ENCODE measurements at places on chromosomes 6 and 20.
A peak's percentile ranks its signal among the peaks of the same experiment; 100 is the strongest.

DNA sequence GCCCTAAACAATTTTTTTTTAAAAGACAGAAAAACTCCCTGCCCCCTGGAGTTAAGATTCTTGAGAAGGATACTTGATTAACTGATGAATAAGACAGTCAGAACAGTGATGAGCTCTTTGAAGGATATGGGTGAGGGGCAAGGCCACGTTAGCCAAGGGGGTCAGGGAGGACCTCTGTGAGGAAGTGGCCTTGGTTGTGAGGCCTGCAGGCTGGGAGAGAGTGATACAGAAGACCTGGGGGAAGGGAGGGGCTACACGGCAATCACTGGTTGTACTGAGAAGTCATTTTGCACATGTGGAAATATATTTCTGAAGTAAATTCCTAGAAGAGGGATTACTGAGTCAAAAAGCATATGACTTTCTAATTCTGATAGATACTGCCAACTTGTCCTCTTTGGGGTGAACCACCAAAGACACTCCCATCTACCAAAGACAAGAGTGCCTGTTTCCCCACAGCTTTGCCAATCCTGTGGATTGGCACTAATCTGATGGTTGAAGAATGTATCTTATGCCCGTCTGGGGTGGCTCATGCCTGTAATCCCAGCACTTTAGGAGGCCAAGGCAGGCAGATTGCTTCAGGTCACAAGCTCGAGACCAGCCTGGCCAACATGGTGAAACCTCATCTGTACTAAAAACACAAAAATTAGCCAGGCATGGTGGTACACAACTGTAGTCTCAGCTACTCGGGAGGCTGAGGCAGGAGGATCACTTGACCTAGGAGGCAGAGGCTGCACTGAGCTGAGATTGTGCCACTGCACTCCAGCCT, 22.3 kb upstream of the BCAS4 start:
- DNase-seq = no peak

DNA sequence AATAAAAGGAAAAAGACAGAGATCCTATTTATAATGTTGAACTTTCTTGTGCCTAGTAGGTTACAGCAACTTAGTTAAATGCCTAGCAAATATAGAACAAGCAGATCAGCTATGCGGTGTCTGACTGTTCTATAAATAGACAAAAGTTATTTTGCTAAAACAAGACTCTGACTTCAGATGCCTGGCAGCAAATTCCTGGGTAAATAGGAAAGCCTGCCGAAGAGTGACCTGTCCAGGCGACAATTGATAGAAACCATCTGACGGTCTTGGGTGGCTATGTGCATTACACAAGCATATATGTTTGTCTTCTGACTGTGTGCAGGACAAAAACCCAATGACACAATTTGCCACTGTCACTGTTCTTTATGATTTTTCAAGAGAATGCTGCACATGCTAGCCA, 38.0 kb upstream of the PDE10A start:
- no peak for DNase-seq

DNA sequence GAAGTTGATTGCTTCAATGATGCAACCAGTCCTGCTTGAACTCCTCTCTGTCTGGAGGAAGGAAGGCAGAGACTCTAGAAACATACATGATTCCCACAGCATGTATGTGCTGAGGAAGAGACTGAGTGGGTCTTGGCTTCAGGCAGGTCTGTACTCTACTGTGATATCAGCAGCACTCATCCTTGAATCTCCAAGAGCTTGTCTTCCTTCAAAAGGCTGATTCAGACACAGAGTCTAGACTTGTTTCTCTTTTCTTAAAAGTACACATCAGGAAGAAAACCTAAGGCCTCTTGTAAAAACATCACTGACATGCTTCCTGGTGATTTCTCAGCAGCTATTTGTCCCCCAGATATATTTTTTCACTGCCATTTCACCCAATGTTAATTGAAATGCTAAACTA, 155.7 kb upstream of the HEY2 start:
- no peak for DNase-seq

GRCh38 chr6:78631976-78632375, 235.4 kb upstream of the IRAK1BP1 start:
- DNase-seq = no peak

GRCh38 chr6:5300206-5300764, 39.0 kb downstream of the FARS2 start:
- no peak for DNase-seq

DNA sequence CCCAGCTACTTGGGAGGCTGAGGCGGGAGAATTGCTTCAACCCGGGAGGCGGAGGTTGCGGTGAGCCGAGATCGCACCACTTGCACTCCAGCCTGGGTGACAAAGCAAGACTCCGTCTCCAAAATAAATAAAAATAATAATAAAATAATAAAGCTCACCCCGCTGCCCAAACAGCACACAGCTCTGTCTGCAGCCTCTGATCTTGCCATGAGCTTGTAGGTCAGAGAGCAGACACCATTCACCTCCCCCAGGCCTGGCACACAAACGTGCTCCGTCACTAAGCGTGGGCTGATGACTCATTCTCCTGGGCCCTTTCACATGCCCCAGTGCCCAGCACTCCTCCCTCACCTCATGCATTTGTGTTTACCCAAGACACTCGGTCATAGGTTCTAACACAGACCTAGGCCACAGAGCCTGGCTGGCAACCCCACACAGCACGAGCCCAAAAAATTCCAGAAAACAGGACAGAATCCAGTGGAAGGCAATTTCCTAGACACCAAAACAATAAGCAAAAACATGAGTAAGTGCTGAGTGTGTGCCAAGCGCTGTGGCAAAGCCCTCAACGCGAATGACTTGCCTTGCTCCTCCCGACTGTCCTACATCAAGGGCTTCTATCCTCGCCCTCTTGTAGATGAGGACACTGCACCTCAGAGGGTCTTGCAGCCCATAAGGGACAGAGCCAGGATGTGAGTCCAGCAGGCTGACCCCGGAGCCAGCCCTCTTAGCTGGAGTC, 18.0 kb downstream of the ATP9A start:
- no peak for DNase-seq

GRCh38 chr6:157539900-157540752, 159.1 kb downstream of the ZDHHC14 start:
- no peak for DNase-seq

DNA sequence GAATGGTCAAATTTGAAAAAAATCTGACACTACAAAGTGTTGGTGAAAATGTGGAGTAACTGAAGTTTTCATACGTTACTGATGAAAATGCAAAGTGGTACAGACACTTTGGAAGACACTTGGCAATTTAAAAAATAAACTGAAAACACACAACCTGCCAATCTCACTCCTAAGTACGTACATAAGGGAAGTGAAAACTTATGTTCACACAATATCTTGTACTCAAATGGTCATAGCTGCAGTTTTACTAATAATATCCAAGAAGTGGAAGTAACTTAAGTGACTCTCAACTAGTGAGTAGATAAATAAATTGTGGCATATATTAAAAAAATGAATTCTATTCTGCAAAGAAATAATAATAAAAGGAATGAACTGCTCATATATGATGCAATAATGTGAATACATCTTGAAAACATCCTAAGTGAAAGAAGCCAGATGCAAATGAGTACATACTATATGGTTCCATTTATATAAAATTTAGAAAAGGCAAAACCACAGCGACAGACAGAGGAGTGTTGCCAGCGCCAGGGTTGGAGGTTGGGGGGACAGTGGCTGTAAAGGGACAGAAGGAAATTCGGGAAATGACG, 198.2 kb downstream of the ERMARD start:
- DNase-seq = no peak

DNA sequence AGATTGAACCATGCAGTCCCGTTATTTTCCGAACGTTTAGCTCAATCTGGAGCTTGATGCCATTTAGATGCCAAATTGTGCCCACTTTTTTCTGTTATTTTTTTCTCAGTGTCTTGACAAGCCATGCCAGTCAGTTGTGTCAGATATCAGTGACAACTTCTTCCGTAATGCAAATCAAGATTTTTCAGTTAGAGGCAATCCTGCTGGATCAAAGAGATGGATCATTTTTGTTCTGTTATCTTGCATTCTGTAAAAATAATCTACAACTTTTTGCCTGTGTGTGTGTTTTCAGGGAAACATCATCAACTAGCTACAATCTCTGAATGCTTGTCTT, 31.1 kb upstream of the GLP1R start:
- no peak for DNase-seq

GRCh38 chr6:132400555-132400882, 756 bp downstream of the MOXD1 start:
- no peak for DNase-seq

DNA sequence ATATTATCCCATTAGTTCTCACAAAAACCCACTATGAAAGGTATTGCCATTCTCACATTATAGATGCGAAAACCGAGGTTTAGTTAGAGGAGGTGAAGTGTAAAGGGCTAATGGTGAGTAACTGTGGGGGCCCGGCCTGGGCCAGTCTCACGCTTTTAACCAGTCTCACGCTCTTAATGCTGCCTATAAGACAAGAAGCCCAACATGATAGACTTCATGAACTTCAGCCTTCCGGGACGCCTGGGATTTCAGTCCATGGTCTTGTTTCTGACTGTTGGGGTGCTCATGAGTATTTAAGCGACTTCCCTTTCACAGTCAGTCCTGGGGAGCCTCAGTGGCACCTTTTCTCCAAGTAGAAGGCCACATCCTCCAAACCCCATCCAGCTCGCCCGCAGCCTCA, 31.7 kb downstream of the AGPAT4 start:
- no peak for DNase-seq

GRCh38 chr6:30075790-30076732, 492 bp upstream of the RNF39 start:
- no peak for DNase-seq

GRCh38 chr6:34987506-34987905, 98.5 kb downstream of the ANKS1A start:
- no peak for DNase-seq

DNA sequence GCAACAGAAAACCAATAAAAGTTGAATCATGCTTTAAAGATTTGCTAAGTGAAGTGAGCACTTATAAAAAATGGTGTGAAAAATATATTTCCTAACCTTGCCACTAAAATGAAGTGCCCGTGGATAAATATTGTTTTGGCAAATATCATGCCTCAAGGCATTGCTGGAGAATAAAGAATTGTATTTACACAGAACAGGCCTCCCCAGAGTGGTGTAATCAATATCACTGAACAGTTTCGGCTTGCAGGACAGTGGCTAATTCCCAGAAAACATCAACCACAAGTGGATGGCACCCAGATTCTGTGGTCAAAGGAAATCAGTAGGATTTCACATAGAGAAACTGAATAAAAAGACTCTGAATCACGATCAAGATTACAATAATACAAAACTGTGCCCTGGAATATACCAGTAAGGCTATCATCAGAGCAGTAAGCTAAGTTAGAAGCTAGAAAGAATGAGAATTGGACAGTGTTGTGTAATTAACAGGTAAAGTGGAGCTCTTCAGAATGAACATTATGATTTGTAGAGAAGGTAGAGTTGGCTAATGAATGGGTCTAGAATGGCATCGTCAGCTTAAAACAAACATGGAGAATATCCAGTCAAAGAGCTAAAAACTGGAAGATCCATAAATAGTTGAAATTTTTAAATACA, 1026.9 kb upstream of the ADGRB3 start:
- DNase-seq = no peak

DNA sequence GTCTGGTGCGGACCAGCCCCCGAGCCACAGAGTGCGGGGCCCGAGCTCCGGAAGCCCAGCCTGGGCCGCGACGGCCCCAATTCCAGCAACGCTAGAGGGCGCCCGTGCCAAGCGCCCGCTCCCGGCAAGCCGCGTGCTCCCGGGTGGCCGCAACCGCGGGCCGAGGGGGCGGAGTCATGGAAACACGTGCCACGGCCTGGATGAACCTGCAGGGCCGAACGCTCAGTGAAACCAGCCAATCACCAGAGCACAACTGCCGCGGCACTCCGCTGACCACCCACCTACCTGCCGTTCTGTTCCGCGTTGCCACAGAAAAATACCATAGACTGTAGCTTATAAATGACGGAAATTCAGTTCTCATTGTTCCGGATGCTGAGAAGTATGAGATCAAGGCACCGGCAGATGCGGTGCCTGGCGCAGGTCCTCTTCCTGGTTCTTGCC, 85.7 kb upstream of the FOXC1 start:
- DNase-seq = peak; percentile 55

DNA sequence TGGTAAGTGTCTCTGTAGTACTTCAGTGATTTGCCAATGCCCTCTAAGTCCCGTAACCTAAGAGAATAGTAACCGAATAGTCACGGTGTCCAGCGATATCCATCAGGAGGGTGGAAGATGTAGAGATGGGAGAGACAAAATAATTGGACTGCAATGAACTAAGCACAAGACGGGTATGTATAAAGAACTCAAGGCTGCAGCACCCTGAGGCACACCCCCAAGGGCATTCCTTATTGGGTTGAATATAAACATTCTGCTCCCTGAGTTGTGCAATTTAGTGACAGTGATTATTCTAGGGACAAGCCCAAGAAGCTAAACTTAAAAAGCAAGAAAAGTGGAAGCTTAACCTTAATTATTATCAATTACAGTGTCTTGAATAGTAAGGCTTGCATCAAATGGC, 14.6 kb downstream of the DST start:
- DNase-seq = no peak

DNA sequence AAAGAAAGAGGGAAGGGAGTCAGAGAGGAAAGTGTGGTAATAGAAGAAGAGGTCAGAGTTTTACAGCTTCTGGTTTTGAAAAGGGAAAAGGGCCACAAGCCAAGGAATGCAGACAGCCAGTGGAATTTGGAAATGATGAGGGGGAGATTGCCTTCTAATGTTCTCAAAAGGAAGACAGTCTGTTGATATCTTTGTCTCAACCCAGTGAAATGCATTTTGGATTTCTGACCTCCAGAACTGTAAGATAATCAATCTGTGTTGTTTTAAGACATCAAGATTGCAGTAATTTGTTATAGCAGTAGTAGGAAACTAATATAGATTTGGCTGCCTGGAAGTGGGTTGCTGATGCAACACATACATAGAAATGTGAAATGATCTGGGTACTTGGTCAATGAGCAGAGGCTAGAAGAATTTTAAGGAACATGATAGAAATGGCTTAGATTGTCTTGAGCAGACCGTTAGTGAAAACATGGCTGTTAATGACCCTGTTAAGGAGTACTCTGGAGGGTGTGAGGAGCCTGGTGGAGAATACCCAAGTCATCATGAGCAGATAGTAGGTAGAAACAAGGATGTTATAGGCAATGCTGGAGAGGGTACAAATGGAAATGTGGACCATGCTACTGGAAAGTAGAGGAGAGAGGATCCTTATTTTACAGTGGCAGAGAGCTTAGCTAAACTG, 255.8 kb upstream of the RAB32 start:
- no peak for DNase-seq

GRCh38 chr6:47161176-47161687, 119.1 kb upstream of the ADGRF1 start:
- DNase-seq = no peak

- DNase-seq = no peak
Measured at GRCh38 chr6:163941624-163941976, 527.1 kb downstream of the QKI start.

GRCh38 chr6:24766680-24767462, 7.9 kb upstream of the GMNN start:
- DNase-seq = no peak

- DNase-seq = no peak
Measured at GRCh38 chr20:48437146-48437545, 390.7 kb downstream of the PREX1 start.

- DNase-seq = peak; percentile 14
Measured at GRCh38 chr20:13546497-13547131, 92.1 kb downstream of the TASP1 start.
